Left renal cortex interstitium (tissue), 4 donors: ENCODE measurements at places on chromosomes 1 and 21. TPM values are rescaled to one million over a fixed set of nuclear protein-coding genes. Genes with fewer than 3 reads are reported as not detected.
A peak's percentile ranks its signal among the peaks of the same experiment; 100 is the strongest.

DNA sequence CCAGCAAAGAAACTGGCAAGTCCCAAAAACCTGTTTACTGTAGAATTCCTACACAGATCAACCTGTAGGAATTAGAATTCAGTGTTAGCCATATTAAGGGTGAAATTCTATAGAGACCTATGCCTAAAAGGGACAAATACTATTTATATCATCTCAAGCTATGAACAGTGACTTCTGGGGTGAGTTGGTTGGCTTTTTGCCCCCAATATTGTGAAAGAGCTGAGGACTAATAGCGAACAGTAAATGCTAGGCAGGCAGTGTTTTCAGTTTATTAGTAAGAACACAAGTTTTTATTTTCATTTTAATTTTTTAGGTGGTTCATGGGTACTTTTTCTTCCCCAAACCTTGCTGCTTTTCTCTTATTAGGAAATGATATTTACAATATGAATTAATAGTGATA is 15.3 kb downstream of the SLC16A4 start:
- no peak for DNase-seq

Gene IER5
- polyA plus RNA-seq, result 6.4 TPM

GRCh38 chr1:8169364-8170058 is 143.4 kb upstream of the ERRFI1 start:
- peak; percentile 56 for DNase-seq

Gene RBP7
- 19.2 TPM for polyA plus RNA-seq

DNA sequence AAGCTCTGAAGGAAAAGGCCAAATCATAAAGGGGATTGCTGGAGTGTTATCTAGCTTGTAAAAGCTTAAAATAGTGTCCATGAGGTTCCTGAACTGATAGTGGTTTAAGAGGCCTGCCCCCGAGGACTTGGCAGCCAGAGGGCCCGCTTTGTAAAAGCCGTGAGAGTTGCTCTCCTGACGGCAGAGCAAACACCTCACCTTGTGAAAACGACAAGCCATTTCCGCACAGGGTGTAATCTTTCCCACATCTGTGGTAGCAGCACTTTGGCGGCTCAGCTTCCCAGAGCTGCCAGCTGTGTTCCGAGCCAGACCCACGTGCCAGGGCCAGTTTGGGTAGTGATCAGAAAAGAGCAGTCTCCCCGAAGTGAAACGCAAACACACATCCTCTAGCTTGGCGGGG is 37.0 kb downstream of the SERBP1 start:
- peak; percentile 8 for DNase-seq

Gene CLCA4
- polyA plus RNA-seq, result not detected

DNA sequence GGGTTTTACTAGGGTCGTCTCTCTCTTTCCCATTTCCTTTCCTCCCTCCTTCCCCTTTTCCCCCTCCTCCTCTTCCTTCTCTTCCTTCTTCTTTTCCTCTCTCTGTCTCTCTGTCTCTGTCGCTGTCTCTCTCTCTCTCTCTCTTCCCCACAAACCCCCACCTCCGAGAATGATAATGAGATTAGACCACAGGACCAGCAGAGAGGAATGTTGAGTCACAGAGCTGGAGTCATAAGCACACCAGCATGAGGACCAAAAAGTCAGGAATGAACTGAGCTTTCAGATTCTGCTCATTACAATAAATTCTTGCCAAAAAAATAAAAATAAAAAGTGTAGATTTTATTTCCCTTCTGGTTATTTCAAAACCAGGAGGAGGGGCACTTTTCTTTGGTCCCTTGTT is 377.4 kb downstream of the LTN1 start:
- no peak for DNase-seq

Gene PLA2G2C
- 0.21 TPM for polyA plus RNA-seq

- DNase-seq, result no peak
Observed at GRCh38 chr21:33825915-33826314, 89.7 kb downstream of the ATP5PO start.

Gene H6PD
- 44.1 TPM for polyA plus RNA-seq

Gene AMY1C
- polyA plus RNA-seq, result not detected
